HT-29 (cell line): ENCODE measurements at places on chromosomes 13 and 19. TPM values are rescaled to one million over a fixed set of nuclear protein-coding genes. Genes with fewer than 3 reads are reported as not detected.

Gene SEMA6B
- total RNA-seq: 0.70 and 0.84 TPM in 2 replicates

Gene LYPD3
- 0.05 and 0.78 TPM in 2 replicates for total RNA-seq

Gene EMP3
- total RNA-seq: 3.1 TPM in 1 of 2 replicates, not detected in the other

Gene CALR3
- total RNA-seq: 0.05 and 0.20 TPM in 2 replicates

GRCh38 chr13:96540670-96541069, 450.8 kb downstream of the HS6ST3 start:
- DNase-seq: no peak

DNA sequence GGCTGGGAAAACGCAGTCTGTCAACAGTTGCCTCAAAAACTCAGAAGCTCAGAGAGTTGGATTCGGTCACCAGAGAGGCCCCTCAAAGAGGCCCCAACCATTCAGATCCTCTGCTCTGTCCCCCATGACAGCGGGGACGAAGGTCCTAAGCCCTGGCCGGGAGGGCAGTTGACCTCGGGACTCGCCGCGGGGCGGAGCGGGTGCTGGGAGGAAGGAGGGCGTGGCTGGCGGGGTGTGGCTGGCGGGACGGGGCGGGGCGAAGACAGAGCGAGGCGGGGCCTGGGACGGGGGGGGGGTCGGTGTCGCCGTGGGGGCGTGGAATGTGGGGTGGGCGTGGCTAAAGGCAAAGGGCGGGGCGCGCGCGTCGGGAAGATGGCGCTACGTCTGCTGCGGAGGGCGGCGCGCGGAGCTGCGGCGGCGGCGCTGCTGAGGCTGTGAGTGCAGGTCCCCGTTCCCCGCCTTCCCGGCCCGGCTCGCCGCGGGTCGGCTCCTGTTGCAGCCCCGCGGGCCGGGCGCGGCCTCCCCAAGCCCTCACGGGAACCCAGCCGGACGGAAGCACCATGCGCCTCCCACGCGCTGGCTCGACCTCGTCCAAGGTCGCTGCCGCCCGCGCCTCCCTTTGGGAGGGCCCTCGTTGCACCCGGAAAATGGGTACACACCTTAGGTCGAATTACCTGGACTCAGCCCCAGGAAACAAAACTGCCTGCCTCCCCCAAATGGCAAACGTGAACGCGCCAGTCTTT, 105.2 kb downstream of the TM9SF2 start:
- peak; percentile 83 for DNase-seq
